NCI-H1105 treated with DMSO at 0.1 percent for 48 hours (cell line): ENCODE measurements at places on chromosomes 5 and 9.

GRCh38 chr5:133114166-133114932 lies 62.5 kb downstream of the HSPA4 start:
- DNase-seq, result no peak

DNA sequence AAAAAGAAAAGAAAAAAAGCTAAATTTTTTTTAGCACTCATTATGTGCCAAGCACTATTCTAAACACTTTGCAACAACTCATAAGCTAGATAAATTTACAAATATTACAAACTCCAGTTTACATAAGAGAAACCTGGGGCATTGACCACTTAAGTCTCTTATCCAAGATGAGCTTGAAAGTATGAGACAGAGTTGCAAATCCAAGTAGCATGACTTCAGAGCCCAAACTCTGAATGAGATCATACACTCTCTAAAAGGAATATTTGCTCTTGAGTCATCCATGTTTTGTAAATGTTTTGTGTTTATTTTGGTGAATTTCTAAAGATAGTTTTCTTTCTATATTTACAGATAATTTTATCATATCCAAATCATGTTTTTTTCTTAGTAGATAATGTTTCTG lies 4.0 kb upstream of the SHOC1 start:
- no peak for DNase-seq

DNA sequence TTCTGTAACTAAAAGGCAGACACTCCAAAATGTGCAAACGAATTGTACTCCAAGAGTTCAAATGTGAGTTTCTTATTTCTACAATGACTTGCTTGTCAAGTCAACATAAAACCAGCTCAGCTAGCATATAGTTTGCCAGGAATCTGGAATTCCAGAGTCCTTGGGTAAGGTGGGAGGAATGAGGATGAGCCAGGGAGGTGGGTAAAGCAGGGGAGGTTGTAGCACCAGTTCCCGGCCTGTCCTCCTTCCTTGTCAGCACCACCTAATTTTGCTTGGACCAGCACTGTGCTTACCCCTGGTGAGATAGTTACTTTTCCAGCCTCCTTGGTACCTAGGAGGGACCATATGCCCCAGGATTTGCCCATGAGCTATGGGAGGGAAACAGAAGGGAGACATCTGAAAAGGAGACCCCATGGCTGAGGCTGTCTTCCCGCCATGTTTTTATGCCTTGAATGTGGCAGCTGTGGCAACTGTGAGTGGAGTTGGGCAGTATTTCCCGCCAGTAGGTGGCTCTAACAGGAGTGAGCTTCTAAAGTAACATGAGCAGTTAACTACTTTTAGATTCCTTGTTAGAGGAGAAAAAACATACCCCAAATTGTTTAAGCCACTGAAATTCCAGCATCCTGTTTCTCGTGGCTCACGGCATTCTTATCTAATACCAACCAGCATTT lies 302.5 kb downstream of the TENT4A start:
- no peak for DNase-seq

GRCh38 chr9:114050646-114051045 lies 27.5 kb downstream of the AMBP start:
- DNase-seq, result no peak

- no peak for DNase-seq
Observed at GRCh38 chr9:123048748-123049147, 15.3 kb downstream of the GPR21 start.

GRCh38 chr9:123438321-123438720 lies 82.3 kb downstream of the CRB2 start:
- DNase-seq, result no peak

DNA sequence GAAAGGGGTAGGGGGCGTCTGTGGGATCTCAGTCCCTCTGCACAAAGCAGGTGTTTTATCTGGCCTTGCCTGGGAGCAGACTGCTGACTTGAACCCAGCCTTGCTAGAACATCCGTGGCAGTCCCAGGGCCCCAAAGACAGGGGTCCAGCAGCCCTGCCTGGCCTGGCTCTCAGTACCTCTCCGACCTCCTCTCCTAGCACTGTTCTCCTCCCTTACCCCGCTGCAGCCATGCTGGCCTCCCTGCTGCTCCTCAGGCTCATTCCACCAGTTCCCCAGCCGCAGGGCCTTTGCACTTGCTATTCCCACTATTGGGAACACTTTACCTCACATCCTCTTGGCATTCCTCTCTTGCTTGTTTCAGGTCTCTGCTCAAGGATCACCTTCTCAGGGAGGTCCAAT lies 45.2 kb downstream of the DUSP1 start:
- DNase-seq, result no peak

DNA sequence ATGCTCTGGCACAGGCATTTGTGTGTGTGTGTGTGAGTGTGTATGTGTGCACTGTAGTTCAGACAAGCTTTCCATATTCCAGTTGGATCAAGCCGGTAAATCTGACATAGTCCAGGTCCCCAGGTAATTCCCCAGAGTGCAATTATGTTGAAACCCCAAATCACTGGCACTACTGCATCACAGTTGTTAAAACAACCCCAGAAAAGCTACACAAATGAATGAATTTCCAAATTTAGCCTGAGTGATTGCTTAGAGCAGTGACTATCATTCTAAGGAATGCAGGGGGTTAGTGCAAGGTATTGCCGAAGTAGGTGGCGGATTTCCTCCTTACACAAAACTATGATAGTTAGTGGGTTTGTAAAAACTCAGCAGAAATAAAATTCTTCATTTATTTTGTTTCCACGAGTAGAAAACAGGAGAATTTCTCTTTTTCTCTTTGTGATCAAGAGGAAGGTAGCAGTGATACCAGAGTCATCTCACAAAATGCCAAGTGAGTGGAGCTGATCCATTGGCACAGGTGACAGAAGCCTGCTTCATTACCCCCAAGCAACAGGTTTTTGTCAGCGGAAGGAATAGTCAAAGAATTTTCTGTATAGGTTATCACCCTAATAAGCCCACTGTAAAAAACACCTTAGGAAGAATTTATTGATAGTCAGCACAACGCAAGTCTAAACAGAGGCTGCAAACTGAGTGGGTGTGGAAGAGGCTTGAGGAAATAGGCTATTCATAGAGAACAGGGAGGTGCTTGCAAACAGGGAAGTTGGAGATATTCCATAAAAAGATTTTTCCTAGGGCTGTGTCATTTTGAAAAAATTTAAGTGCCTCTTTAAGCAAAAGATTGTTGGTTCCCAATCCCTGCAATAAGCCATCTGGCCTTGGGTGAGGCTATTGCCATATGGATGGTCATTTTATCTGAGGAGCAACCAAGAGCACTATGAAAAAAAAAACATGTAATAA lies 385.1 kb downstream of the CHSY3 start:
- no peak for DNase-seq

GRCh38 chr5:33330992-33331391 lies 109.8 kb upstream of the TARS1 start:
- DNase-seq, result no peak

- no peak for DNase-seq
Observed at GRCh38 chr5:73250645-73251044, 77.7 kb downstream of the TMEM174 start.

GRCh38 chr9:129568560-129569501 lies 52.1 kb downstream of the C9orf50 start:
- DNase-seq, result peak; percentile 21

DNA sequence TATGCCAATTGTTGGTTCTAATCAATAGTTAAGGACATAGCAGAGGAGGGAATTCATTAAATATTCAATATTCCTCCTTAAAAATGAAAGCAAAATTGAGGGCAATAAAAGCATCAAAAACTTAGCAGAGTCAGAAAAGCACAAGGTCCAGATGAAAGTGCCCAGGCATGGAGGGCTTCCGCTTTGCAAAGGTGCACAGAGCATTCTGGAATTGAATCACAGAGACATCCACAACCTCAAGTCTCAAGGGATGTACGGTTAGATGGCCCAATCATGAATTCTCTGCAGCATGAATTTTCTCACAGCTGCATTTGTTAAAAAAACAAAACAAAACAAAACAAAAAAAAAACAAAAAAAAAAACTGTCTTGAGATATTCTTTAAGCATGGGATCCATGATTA lies 253.7 kb downstream of the SPOCK1 start:
- no peak for DNase-seq

GRCh38 chr5:150497274-150497988 lies 10.5 kb upstream of the NDST1 start:
- no peak for DNase-seq

DNA sequence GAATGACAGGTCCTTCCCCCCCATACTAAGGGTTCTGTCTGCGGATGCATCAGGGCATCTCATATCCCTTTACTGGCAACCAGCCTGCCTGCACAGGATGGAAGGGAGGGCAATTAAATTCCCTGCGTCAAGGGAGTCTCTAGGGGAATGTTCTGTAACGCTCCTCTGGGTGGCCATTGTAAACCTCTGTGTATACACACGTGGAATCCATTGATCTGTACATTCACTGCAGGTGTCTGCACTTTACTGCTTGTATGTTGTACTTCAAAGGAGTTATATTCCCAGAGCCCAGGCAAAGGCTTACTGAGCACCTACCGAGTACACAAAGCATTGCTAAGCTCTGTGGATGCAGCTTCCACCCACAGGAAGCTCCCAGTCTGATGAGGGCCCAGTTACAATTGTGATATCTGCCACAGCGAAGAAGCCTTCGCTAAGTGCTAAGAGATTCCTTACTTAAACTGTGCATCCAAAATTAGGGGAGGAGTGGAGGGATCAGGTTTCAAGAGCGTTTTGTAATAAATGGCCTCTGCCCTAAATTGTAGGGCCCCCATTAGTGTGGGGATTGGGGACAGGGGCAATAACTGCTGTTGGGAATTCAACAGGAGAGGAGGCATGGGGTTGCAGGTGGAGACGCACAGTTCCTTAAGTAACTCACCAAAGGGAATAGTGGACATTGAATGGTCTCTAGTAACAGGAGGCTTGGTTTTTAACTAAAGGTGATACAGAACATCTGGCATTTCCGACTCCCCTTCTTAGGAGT lies 1.5 kb upstream of the RETREG1 start:
- no peak for DNase-seq

DNA sequence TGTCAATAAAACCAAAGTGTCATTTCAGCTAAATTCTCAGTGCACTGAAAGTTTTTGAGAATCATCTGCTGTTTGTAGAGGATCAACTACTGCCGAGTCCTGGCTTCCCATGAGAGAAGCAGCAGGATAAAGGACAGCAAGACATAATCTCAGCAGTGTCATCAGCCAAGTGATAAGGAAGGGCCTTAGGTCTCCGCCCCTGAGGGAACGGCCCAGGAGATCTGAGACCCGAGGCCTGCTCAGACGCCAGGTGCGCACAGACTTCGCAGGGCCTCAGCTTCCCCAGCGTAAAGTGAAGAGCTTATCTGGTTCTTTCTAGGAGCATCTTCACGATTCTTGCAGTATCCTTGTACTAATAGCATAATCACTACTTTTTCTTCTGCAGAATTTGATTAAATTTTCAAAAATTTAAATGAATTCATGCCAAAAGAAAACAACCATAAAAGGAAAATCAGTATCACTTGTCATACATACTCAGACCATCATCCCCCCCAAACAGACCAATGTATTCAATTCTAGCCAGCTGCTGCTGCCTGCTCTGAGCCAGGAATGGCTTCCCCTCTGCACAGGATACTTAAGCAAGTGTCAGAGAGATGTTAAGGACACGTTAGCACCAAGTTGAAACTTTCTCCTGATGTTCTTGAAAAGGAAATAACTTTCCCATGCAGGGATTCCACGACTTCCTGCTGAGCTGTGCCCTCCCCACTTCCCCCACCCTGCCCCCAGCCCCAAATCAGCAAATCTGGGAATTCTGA lies 2.2 kb downstream of the GFPT2 start:
- no peak for DNase-seq

DNA sequence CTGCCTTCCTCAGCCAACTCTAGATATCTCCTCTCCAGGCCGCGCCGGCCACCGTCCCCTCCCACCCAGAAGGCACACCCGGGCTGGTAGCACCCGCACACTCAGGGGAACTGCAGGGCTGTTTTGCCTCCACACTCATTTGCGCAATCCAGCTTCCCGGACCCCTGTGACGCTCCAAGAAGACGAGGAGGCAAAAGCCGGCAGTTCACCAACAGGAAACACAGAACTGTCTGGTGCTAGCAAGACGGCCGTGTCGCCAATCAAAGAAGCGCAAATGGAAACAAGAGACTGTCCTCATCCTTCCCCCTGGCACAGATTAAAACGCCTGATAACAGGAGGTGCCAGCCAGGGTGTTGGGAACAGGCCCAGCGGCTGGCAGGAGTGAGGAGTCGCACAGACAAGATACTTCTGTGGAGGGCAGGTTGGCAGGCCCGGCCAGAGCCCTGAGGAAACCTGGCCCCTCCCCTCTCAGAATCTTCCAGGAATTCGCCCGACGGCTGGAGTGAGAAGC lies 7.8 kb downstream of the AGPAT2 start:
- DNase-seq, result no peak
